Ovary (tissue), 10 donors: ENCODE measurements at places on chromosomes 6 and 20. TPM values are rescaled to one million over a fixed set of nuclear protein-coding genes. Genes with fewer than 3 reads are reported as not detected.

GRCh38 chr6:113377362-113377942 is 479.7 kb upstream of the MARCKS start:
- no peak for DNase-seq

Gene SLC4A11
- total RNA-seq = not detected

GRCh38 chr6:137181891-137182653 is 8.6 kb upstream of the IL22RA2 start:
- DNase-seq = no peak

GRCh38 chr6:118897386-118897785 is 3.4 kb downstream of the ASF1A start:
- DNase-seq = no peak

Gene OOEP
- total RNA-seq = not detected

DNA sequence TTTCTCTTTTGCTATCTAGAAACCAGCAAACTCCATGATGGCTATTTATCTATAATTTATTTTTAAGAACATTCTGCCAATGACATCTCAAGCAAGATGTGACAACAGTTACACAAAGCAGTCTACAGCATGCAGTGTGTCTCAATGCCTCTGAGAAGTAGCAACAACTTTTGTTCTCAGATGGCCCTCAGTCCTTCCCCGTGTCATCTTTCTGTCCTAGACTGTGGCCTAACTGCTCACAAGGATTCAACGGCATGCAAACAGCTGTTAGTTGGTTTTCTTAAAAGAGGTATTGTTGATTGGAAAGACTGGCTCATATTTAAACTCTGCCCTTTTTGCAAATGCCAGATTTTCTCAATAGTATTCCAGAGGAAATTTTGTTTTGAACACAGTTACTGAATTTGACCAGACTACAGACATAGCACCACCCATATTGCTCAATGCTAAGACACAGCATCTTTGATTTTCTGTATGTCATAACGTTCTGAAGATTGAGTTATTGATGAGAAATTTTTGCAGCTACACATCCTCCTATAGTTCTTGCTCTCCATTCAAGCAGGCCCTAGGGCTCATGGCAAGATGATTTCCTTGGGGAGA is 26.1 kb upstream of the F13A1 start:
- no peak for DNase-seq

Gene RIPOR3
- total RNA-seq = 8.4 TPM

DNA sequence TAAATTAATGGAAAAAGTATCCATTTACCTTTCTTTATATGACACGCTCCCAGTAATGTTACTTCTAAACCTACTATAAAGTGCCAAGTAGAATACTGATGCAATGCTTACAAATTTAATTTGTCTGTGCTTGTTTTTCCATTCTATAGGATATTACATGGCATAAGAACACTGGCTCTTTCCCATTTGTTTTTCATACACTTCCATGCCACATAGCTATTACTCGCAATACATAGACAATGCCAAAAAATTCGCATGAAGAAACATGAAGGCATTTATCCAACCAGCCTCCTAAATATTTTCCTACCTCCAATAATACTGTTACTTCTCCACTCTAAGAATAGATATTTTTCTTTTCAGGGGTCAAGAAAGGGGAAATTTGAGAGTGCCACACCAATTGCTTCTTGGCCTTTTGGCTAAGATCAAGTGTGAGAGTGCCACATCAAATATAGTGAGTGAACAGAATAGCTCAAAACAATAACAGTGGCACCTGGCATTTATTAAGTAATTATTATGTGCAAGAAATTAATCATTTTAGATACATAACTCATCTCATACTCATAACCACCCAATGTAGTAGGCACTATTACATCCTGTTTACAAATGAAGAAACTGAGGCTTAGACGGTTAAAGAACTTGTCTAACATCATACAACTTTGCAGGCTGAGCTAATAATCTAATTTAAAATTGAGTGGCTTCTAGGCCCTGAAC is 845 bp upstream of the DST start:
- DNase-seq = no peak

Gene OPRL1
- 0.80 TPM for total RNA-seq

GRCh38 chr6:94350833-94351232 is 931.5 kb upstream of the EPHA7 start:
- DNase-seq = no peak

Gene ZSCAN31
- total RNA-seq = 19.9 TPM

GRCh38 chr6:99305021-99305554 is 44.4 kb downstream of the FAXC start:
- DNase-seq = no peak

Gene EPB41L1
- total RNA-seq = 67.0 TPM
